ENCODE measurements at places on chromosomes 13 and 19. TPM values are rescaled to one million over a fixed set of nuclear protein-coding genes. Genes with fewer than 3 reads are reported as not detected.

DNA sequence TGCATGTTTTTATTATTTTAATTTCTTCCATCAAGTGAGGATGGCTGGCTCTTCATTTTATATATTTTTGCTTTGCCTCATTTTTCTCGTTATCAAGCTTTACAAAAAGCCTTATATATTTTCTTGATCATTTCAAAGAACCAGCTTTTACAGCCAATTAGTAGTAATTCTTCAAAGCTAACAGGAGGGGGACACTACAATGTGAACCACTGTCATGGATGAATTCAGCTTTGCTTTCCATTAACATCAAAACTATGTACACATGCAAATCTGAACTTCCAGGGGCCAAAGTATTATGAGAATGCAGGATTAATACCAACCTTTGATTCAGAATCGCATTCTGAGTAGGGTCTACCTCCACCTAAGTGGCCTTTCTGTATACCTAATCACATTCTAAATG, 11.1 kb downstream of the UQCRFS1 start:
- no peak for DNase-seq

- DNase-seq = no peak
Measured at GRCh38 chr13:29963089-29963488, 112.7 kb upstream of the UBL3 start.

Gene NALCN
- not detected for total RNA-seq

Gene CATSPERD
- not detected for total RNA-seq

DNA sequence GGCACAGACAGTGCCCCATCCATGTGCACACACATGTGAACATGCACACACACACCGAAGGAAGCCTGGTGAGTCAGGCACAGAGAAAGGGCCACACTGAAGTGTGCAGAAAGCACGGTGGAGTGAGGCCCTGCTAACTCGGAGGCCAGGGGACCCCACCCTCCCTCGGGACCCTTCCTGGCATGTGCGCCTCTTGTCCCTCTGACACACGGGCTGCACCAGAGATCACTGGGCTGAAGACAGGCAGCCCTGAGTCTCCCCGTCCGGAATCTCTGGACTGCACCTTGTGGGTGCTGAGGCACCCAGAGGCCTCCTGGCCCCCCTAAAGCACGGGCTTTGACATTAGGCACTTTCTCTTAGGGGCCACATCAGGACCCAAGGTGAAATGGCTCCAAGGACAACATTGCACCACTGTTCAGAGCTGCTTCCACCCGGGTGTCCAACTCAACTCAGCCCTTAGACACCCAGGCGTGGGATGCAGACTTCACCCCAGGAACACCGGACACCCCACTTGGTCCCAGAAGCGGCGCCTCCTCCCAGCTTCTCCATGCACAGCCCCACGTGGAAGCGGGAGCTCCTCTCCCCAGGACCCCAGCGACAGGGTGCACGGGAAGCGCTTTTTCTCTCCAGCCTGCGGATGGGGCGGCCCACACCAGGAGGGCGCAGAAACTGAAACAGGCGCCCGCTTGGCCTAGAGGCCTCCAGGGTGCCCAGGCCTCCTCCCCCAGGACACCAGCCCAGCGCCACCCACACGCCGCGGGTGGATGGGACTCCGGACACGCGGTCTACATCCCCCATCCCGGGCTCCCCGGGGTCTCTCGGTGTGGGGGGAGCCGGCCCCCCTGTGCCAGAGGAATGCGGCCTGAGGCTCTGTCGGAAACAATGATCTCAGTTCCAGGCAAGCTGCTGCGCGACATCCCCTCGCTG, 90.2 kb downstream of the SPACA7 start:
- no peak for DNase-seq

Gene LGALS4
- total RNA-seq = 0.38 TPM

- no peak for DNase-seq
Measured at GRCh38 chr13:93625536-93625935, 398.9 kb downstream of the GPC6 start.

- DNase-seq = no peak
Measured at GRCh38 chr13:97058391-97058790, 64.1 kb upstream of the OXGR1 start.

Gene PEAK3
- total RNA-seq = not detected

DNA sequence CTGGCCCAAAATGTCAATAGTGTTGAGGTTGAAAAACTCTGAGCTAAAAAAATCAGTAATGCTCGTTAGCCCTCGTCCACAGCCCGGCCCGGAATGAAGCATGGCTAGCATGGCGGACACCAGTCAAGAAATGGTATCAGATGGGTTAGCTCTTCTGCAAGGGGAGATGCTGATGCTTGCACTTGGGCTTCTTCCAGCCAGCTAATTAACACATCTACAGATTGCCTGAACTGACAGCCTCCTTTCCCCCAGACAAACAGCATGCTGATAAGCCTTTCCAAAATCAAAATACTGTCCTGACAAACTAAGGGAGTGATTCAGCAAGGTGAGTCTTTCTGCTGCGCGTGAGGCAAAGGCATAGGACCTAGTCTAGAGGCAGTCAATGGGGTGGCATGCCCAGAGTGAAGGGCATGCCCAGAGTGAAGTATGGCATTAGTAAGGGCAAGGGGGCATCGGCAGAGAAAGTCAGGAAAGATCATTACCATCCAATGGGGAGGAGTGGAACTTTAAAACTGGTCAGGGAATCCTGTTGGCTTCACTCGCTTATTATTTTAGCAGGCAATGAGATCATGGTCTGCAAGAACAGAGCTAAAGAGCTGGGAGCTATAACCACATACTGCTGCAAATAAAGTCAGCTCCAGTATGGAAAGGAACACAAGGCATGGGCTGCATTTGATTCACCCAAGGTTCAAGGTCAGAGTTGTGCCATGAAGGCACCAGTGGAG, 30.2 kb upstream of the UBE2L5 start:
- DNase-seq = no peak

Gene TEKTIP1
- total RNA-seq = 4.2 TPM

- DNase-seq = no peak
Measured at GRCh38 chr13:49521224-49521623, 25.5 kb downstream of the PHF11 start.

Gene NLRP7
- total RNA-seq = 1.0 TPM

DNA sequence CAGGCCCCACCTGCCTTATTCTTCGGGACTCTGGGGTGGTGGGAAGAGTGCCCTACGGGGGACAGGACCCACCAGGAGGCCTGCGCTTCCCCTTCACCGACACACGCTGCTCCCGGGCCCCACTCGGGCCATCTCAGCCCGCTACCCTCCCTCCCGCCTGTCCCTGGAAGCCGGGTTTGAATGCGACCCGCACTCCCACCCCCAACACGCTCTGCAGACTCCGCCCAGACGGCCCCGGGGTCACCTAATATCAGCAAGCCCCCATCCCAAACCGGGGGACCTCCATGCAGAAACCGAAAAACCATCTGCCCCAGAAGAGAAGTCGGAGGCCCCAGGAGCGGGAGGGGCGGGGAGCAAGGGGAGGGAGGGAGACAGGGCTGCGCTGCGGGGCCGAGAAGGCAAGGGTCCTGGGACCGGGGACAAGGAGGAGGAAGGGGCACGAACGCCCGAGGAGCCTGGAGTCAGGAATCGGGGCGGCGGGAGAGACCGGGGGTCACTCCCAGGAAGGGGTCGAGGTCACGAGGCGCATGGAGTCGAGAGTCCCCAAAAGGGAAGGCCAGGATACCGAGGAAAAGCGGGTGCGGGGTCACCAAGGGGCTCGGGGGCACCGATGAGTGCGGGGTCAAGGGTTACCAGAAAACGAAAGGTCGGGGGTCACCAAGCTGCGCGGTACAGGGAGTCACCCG, 766 bp downstream of the SBNO2 start:
- DNase-seq = peak; percentile 78

Gene KLHL26
- total RNA-seq = 10.2 TPM

Gene VASP
- 148 TPM for total RNA-seq

DNA sequence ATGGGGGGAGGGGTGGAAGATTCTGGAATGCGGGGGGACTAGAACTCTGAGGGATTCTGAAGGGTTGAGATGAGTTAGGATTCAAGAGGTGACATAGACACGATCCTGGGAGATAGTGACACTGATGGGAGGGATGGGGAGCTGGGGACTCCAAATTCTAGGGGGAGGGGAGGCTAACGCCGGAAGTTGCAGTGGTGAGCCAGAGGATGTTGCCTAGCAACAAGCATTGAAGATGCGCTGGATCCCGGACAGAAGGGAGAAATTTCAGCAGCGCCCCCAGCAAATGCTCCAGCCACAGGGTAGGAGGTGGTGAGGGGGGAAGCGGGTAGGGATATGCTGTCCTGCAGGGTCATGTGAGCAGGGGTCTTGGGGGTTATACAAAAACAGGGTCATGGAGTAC, 6.9 kb upstream of the LTBP4 start:
- DNase-seq = no peak

- DNase-seq = no peak
Measured at GRCh38 chr13:70908795-70909194, 800.5 kb upstream of the KLHL1 start.

Gene WASF3
- 38.0 TPM for total RNA-seq

Gene ZNF667
- total RNA-seq = 8.6 TPM

GRCh38 chr19:1453525-1454364, 3.8 kb downstream of the APC2 start:
- DNase-seq = peak; percentile 69

Gene SKA3
- 11.3 TPM for total RNA-seq

All from endodermal cell (in vitro differentiated cells).